ENCODE measurements at places on chromosomes 4 and X.

GRCh38 chr4:61924131-61924530, 724.0 kb downstream of the ADGRL3 start:
- DNase-seq, result no peak

- DNase-seq, result no peak
Observed at GRCh38 chr4:22416403-22416802, 99.5 kb downstream of the ADGRA3 start.

DNA sequence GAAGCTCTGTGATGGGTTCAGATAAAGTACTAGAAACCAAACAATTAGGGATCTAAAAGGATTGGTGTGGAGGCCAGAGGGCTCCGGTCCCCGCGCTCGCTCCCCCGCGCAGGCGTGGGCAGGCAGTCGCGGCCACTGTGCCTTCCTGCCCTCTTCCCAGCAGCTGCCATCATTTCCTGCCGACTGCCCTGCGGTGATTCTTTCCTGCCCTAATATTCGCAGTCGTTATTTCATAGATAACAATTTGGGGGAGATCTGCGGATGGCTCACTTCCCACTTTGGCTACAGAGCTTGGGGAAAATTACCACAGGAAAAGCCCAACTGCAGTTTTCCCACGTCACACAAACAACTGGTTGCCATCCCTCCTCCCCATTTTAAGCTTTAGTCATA, 2.2 kb downstream of the GRIA2 start:
- no peak for DNase-seq

GRCh38 chr4:13875181-13875580, 247.7 kb upstream of the BOD1L1 start:
- no peak for DNase-seq

GRCh38 chr4:188780028-188780427, 640.8 kb downstream of the TRIML1 start:
- DNase-seq, result no peak

- no peak for DNase-seq
Observed at GRCh38 chr4:90122355-90122748, 4.8 kb upstream of the CCSER1 start.

- DNase-seq, result no peak
Observed at GRCh38 chrX:105725228-105725627, 97.1 kb upstream of the NRK start.

GRCh38 chrX:110477593-110478228, 119.1 kb downstream of the RTL9 start:
- DNase-seq, result no peak

GRCh38 chrX:103073467-103073866, 9.5 kb upstream of the BEX1 start:
- no peak for DNase-seq

DNA sequence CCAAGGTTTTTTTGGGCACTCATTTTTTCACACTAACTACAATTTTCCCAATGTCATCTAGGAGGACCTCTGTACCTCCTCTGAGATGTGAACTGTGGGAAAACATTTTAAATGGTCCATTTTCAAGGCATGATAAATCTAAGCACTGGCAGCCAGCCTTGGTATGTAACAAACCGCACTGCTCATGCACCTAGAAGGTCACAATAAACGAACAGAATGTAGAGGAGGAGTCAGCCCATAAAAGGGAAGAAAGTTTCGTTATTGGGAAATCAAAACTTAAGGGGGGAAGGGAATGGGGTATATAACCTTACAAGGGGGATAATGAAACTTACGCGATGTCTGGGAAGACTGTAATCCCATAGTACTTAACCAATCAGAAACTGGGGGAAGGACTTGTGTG, 16.4 kb downstream of the COX18 start:
- no peak for DNase-seq

DNA sequence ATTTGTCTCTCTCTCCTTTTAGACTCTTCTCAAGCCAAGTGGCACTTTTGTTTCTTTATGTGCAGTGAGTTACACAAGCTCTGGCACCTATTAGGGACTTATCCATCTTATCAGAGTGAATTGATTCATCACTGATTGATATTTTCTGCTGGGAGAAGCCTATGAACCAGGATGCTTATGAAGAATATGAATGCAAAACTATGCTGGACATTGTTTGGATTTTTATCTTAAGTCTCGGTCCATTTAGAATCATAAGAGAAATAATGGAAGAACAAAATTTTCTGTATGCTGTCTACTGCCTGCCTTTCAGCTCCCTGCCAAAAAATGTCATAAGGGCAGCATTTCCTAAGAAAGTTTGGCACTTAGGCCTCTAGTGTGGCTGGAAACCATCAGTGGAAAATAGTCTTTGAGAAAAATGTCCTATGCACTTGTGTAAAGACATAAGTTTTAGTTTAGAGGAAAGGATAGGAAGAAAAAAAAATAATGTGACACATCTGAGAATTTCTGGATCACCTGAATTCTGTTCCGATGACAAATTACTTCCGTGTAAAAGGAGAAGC, 365.7 kb upstream of the MAD2L1 start:
- DNase-seq, result peak; percentile 23

DNA sequence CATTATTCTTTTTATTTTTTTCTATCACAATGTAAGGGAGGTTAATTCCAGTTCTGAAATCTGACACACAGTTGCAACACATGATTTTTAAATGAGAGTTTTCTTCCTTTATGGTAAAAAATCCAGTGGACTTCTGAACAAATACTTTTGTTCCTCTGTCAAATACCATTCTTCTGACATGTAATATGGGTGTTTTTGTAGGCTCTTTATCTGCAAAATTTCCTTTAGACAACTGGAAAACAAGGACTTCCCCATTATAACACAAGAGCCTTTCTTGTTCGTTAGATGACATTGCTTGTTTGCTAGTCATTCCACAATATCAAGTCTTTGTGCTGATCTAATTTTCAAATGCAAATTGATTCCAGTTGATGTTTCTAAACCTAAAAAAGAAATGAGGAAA, 7.7 kb downstream of the FANCB start:
- no peak for DNase-seq

- peak; percentile 68 for DNase-seq
Observed at GRCh38 chr4:145061318-145061920, 36.6 kb downstream of the ANAPC10 start.

- no peak for DNase-seq
Observed at GRCh38 chr4:155802190-155802959, 43.6 kb downstream of the GUCY1B1 start.

DNA sequence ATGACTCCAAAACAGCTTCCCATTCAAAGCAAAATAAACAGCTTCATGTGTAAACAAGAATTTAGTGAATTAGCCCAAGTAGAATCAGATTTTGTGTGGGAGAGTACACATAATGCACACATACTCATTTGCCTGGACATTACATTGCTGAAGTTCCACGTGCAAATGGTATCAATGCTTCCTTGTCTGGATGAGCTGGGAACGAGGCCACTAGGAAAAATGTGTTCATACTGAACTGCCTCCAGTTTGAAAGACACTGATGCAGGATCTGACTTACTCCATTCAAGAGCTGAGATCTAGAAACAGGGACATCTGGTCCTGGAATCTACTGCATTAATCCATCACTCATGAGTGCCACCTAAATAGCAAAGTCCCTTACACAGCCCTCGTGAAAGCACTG, 228.0 kb downstream of the APBB2 start:
- no peak for DNase-seq

- DNase-seq, result no peak
Observed at GRCh38 chrX:153766871-153767673, 3.0 kb downstream of the PLXNB3 start.

- no peak for DNase-seq
Observed at GRCh38 chr4:158300012-158300411, 89.7 kb downstream of the TMEM144 start.

GRCh38 chrX:39073131-39073530, 271.9 kb downstream of the MID1IP1 start:
- DNase-seq, result no peak

- no peak for DNase-seq
Observed at GRCh38 chr4:124095621-124096020, 616.9 kb downstream of the ANKRD50 start.

GRCh38 chr4:52641854-52642563, 17.1 kb downstream of the USP46 start:
- no peak for DNase-seq

DNA sequence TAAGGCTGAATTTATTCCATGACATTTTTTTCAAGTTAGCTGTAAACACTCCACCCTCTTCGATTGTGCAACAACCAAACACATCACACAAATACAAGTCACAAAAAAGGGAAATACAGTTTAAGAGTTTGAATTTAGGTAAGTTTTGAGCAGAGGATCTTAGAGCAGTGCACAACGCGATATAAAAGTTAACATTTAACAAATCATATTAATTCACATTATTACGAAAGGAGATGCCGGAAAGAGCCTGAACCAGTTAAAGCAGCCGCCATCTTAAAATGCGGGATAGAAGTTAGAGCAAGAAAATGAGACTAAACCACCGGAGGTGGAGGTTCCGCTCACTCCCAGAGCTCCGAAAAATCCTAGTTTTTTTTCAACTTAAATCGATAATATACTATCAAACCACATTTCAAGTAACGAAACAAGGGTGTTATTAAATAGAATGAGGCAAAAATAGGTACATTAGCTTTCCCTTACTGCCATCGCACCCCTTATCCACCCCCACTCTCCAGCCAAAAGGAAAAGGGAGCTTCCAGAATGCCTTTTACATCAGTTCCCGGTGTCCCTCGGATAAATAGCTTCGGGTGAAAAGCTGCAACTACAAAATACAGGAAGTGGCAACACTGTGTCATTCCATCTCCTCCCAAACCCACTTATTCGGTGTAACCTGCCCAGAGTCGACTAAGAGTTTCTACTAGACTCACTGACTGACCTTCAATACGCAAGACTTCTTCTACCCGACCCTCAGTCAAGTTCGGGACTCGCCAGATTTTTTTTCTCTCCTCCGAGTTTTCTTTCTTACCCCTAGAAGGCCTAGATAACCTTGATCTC, 1.9 kb downstream of the UBE2D3 start:
- peak; percentile 83 for DNase-seq

DNA sequence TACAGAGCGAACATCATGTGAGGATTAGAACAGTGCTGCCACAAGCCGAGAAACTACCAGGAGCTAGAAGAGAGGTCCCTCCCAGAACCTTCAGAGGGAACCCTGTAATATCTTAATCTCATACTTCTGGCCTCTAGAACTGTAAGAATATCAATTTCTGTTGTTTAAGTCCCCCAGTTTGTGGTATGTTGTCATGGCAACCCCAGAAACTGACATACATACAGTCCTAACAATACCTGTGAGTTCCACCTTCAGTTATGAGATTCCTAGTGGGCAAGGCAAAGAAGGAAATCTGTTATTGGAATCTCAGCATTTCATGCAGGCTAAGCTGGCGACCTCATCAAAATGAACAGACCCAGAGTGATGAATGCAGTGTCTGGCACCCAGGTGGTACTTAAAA, 42.5 kb downstream of the ZBTB49 start:
- no peak for DNase-seq

- peak; percentile 45 for DNase-seq
Observed at GRCh38 chr4:40573593-40574311, 55.9 kb downstream of the RBM47 start.

DNA sequence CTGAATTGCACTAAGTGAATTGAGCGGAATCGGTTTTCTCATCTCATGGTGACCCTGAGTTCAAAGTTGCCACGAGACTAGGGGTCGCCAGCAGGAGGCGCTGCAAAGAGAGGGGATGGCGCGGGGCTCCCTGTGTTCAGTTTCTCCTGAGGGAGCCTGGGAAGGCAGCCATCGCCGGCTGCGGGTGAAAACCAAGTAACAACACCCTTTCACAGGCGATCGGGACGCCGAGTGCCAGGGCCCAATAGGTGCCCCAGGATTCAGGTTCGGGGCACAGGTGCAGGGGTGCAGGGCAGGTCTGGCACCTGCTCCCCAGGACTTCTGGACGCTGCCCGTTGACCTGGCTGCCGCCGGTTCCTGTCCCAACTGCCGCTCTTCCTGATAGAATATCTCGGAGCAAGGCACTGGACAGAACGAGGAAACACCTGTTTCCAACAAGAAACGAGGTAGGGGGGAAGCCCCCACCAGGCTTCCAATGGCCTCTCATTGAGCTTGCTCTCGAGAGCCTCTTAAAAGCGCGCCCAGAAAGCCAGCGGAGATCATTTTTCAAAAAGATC, 1.1 kb upstream of the FGF16 start:
- no peak for DNase-seq

DNA sequence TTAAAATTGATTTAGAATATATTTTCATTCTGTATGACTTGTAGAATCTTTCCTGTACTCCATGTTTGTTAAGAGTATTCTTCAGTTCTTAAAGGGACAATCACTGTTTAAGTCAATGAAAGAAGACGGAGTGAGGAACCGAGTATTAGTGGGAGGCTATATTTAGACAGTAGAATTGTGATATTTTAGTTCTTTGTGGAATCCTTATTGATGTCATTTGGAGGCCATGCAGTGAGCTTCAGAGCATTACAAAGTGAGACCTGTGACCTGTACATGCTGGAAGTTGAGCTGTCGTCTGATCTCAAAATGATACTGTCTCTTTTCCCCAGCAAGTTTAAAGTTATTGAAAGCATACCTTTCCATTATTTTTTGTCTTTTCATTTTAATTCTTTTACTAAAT, 394.7 kb downstream of the GALNTL6 start:
- DNase-seq, result no peak

- no peak for DNase-seq
Observed at GRCh38 chr4:52099860-52100461, 48.9 kb downstream of the SPATA18 start.

DNA sequence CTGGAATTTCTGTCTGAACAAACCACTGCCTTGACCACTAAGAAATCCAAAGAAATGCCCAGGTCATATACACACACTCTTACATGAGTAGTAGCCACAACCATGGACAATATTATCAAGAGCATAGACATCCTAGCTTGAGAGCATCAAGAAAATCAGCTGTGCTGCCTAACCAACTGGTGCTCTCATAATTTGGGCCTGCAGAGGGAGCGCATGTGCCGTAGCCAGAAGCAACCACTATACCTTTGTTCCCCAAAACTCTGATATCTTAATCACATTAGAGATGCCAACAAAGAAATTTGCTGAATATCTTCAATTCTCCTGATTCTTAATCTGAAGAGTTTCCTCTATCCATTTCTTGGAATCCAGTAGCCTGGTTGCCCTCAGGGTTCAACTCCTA, 163.6 kb downstream of the ZNF674 start:
- peak; percentile 2 for DNase-seq

DNA sequence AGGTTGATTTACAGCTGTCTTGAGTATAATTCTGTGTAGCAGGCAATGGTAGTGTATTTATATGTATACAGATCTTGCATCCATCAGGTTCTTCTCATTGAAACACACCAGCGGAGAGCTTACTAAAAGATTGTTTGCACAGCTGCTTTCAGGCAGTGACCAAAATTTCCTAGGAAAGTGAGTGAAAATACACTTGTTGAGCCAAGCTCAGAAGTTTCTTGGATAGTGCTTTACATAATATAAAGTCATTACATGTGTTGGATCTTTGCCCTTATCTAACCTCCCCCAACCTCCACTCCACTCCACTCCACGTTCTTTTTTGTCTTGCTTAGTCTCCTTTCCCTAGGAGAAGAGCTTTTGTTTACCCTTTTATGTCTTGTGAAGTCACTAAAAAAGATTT, 34.1 kb downstream of the CNKSR2 start:
- DNase-seq, result peak; percentile 2

GRCh38 chrX:48278958-48279357, 23.8 kb downstream of the SSX1 start:
- peak; percentile 10 for DNase-seq

GRCh38 chr4:125486351-125486750, 171.6 kb downstream of the FAT4 start:
- DNase-seq, result no peak

- peak; percentile 35 for DNase-seq
Observed at GRCh38 chr4:184807797-184808712, 17.7 kb downstream of the ACSL1 start.

- DNase-seq, result peak; percentile 62
Observed at GRCh38 chr4:304969-305680, at the start of gene ZNF732. Gene ZNF732 (minus strand): TSS chr4:305474. CDS start chr4:305310, 164 bp downstream.

GRCh38 chr4:137535718-137536117, 3.4 kb upstream of the PCDH18 start:
- no peak for DNase-seq
